ENCODE measurements at places on chromosomes 3 and 15.

- peak; percentile 79 for DNase-seq
These were observed 39.8 kb downstream of the IDH2 start for GRCh38 chr15:90062462-90062932.

DNA sequence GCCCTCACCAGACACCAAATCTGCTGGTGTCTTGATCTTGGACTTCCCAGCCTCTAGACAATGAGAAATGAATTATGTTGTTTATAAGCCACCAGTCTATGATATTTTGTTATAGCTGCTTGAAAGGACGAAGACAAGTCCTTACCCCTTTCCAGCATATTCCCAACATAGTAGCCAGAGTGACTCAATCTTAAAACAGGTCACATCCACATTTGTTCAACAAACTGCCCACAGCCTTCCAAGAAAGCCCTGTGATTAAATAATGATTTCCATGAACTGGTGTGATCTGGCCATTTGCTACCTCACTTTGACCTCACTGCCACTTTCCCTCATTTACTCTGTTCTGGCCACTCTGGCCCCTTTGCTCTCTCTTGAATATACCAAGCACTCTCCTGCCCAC lies 193.7 kb upstream of the CFAP20DC start:
- DNase-seq: no peak

DNA sequence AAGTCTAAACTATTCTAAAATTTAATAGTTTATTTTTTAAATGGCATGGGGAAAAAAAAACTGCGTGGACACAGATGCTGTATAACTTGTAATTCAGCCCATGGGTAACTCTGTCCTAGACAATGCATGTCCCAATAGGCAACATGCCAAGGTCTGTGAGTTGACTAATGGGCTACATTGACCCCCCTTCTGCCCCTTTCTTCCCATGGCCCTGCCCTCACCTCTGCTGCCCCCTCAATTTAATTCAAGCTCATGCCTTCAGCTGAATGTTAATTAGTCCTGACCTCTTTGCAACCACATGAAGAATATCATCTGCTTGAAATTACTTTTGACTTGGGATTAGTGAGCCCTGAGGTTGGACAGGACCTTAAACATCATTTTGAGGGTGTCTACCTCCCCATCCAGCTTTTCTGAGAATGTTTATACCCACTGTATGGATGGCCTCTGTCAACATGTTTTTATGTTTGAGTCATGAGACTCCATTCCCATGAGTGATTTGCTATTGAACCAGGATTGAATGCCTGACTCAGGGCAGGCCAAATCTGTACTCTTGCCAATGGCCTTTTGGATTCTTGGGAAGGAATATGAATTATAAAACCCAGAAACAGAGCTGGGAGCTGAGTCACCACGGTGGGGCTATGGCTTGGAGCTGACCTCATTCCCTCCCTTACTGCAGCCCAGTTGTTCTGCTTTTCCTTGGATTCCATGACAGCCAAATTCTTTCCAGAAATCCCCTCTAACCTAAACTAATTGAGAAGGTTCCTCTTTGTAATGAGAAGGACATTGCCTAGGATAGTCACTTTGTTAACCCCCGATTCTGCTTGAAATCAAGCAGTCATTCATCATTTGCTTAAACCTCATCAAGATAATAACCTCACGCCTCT lies 33.5 kb upstream of the PDE8A start:
- no peak for DNase-seq

- DNase-seq: no peak
These were observed 135.4 kb downstream of the SNRPN start for GRCh38 chr15:25090073-25090733.

- no peak for DNase-seq
These were observed 87.5 kb downstream of the TBL1XR1 start for GRCh38 chr3:177109688-177110330.

GRCh38 chr3:24004171-24004938 lies 59.3 kb downstream of the NR1D2 start:
- no peak for DNase-seq

All from NCI-H1417 treated with DMSO at 0.1 percent for 48 hours (cell line).